Suprapubic skin (tissue), 4 donors: ENCODE measurements at places on chromosomes 4 and X.

DNA sequence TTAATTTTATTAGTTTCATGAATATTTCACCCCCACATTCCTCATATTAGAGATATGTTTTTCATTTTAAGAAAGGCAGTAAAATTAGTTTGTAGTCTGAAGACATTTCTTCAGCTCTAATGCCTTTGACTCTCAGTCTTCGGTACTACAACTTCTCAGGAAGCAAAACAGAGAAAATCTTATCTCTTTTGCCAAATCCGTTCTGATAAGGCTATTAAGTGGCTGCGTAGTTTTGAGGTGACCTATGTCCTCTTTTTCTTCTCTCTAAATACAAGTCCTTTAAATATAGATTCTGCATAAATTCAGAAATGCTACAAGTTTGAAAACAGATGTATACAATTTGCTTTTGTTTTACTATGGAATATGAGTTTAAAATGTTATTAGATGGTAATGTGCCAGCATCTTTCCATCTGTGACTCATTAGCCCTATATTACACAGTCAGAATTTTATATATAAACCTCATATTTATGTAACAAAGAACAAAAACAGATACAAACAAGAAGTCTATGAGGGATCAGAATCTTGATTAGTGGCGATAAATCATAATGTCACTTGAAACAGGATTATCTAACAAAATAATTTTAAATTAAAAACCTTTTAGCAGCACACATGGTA, 181.2 kb upstream of the ETNPPL start:
- no peak for DNase-seq

DNA sequence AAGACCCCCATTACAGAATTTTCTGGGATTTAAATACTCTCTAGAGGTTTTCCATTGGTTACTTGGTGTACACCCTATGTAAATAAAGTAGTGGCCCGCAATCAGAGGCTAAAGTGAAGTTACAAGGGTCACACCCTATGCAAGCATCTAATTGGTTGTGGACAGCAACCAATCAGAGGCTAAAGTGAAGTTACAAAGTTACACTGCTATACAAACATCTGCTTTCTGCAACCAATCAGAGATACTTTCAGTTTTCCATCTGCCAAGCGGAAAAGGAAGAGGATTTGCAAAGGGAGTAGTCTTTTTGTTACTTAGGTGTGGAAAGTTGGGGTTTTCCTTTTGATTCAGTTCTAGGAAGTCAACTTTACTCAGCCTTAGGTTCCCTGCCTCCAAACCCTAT, 2.0 kb upstream of the ATRX start:
- no peak for DNase-seq

- no peak for DNase-seq
Measured at GRCh38 chr4:80916770-80917169, 113.7 kb upstream of the BMP3 start.

DNA sequence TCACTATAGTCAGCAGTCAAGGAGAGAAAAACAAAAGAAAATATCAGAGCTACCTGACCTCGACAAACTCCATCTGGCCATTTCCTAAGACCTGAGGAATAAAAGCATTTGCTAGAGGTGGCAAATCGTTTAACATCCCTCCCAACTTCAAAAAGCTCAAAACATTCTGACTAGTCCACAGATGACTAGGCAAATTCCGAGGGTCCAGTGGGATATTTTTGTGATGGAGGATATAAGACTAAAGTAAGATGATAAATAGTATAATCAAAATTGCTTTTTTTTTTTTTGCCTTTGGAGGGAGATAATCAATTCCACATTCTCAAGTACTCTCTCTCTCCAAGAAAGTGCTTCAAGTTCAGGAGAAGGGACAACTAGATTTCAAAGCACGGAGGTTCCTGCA, 119.1 kb upstream of the ETNPPL start:
- DNase-seq = no peak

- no peak for DNase-seq
Measured at GRCh38 chr4:70855464-70855863, 15.8 kb upstream of the GRSF1 start.
